ENCODE measurements at places on chromosomes 6 and 20. TPM values are rescaled to one million over a fixed set of nuclear protein-coding genes. Genes with fewer than 3 reads are reported as not detected.

GRCh38 chr6:130105996-130106704 lies 87.8 kb downstream of the L3MBTL3 start:
- H3K27me3 ChIP-seq: no peaks in the 10 kb centered on the region
- H3K36me3 ChIP-seq: no peaks in the 10 kb centered on the region
- no peaks in the 10 kb centered on the region for H3K4me1 ChIP-seq

- H3K36me3 ChIP-seq: peaks cover 26% of the 10 kb centered on the region
- H3K27ac ChIP-seq: peak overlapping the region; percentile 57
- no peak for DNase-seq
- H3K4me3 ChIP-seq: no peak overlapping the region
These were observed 11.3 kb downstream of the ELMO2 start for GRCh38 chr20:46394872-46395760.

GRCh38 chr20:46399401-46399800 lies 7.0 kb downstream of the ELMO2 start:
- DNase-seq: no peak
- peaks cover 3% of the 10 kb centered on the region for H3K36me3 ChIP-seq
- no peaks in the 10 kb centered on the region for H3K27me3 ChIP-seq
- no peak overlapping the region for H3K27ac ChIP-seq
- peaks cover 25% of the 10 kb centered on the region for H3K4me1 ChIP-seq

DNA sequence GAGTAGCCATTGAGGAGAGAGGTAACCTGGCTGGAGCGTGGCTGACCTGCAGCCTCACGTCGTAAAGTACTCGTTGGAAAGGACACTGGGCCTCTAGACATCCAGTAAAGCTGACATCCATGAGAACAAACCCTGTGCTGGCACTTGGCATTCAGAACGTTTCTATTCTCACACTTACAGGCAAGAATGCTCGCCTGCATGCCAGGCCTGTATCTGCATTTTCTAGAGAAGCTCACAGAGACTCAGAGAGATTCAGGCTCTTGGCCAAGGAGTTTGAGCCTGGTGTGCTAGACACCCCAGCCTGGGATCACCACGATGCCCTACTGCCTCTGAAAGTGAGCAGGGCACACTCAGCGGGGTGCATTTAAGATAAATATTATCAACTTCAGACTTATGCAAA lies 379.8 kb upstream of the CDH4 start:
- DNase-seq: no peak
- no peak overlapping the region for H3K4me3 ChIP-seq
- no peaks in the 10 kb centered on the region for H3K36me3 ChIP-seq
- no peak overlapping the region for H3K27ac ChIP-seq

Gene MTCH1
- 210 TPM for total RNA-seq

Gene NT5E
- 13.5 TPM for total RNA-seq

All from lung (tissue), 17 donors.